ENCODE measurements at places on chromosomes 12 and 14.
A peak's percentile ranks its signal among the peaks of the same experiment; 100 is the strongest.

GRCh38 chr12:54959291-54960018, 25.1 kb downstream of the TESPA1 start:
- DNase-seq = no peak

- peak; percentile 88 for DNase-seq
Measured at GRCh38 chr14:33120341-33120740, 181.7 kb downstream of the NPAS3 start.

- DNase-seq = peak; percentile 30
Measured at GRCh38 chr14:52314595-52315354, 663 bp downstream of the PTGER2 start.

DNA sequence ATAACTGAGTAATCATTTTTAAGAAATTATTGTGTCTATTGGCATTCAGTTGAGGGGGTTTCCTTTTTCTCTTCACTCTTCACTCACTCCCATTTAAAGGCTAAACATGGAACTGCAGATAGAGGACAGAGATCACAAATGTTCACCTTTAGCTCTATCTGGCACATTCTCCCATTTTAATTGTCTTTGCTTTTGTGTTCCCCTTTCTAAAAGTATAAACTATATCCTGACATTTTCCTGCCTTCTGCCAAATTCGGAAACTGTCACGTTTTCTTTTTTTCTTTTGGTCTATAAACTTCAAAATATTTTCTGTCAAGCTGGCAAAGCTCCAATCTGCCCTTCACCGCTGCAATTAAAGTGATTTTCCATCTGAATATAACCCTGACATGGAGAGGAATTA, 219.8 kb upstream of the CDKN3 start:
- DNase-seq = no peak
